ENCODE measurements at places on chromosomes 12 and 14. TPM values are rescaled to one million over a fixed set of nuclear protein-coding genes. Genes with fewer than 3 reads are reported as not detected.

- peak; percentile 2 for DNase-seq
Measured at GRCh38 chr14:99132821-99133635, 139.0 kb downstream of the BCL11B start.

GRCh38 chr12:97936165-97936564 is 473.6 kb downstream of the RMST start:
- no peak for DNase-seq

DNA sequence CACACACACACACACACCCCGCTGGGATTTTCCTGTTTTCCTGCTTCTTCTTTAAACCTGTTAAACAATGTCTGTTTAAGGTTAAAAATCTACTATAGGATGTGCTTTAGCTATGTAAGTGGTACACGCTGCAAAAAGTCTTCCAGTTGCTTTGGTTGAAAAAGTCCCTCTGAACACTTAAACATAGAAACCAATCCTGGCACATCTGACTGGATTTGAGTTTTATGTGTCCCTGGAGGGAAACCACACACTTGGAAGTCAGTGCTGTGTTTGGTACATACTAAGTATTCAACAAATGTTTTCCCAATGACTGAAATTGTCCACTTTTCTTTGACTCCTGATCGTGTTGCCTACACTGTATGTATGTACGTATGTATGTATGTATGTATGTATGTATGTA is 22.0 kb downstream of the CFL2 start:
- no peak for DNase-seq

DNA sequence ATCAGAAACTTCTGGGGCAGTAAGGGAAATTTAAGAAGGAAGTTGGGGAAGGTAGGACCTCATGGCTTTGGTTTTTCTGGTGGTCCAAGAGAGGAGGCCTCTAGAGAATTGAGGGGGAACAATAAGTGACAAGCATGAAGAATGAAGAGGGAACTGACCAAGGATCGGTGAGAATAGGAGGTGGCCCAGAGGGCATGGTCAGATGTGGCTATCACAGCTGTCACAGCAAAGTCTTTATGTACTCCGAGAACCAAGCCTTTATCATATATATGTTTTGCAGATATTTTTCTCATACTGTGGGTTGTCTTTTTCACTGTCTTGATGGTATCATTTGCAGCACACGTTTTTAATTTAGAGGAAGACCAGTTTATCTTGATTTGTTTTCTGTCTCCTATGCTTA is 64.3 kb downstream of the PPP2R5C start:
- no peak for DNase-seq

DNA sequence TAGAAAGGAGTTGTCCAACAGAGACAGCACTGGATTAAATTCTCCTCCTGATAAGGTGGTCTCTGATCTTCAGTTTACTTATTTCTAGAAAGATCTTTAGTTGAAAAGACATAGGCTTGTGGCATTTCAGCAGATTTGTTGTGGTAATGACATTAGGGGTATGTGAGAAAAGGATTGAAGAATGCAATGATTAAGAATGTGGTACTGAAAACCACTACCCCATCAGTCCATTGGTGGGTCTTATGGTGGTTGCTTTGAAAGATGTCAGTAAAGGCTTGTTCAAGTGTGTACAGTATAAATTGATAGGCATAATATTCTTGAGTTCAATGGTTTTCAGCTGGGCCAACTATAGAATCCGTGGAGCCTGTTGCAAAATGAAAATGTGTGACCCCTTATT is 10.8 kb downstream of the PPFIBP1 start:
- DNase-seq = no peak

DNA sequence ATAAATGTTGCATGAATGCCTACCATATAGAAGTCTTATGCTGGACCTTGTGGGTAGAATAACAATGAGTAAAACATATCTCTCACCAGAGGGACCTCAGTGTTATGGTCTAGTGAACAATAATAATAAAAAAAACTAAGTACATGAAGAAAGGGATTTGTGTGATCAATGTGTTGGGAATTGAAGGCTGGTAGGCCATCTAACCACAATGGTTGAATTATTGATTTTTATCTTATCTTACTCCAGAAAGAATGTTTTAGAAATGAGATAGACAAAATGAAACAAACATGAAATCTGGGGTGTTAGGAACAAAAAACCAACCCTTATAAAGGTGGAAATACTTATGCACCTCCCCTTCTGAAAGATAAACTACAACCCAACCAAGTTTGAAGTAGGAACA is 243.9 kb upstream of the LRIG3 start:
- DNase-seq = no peak

- no peak for DNase-seq
Measured at GRCh38 chr14:100664841-100665510, 61.7 kb upstream of the DLK1 start.

- DNase-seq = no peak
Measured at GRCh38 chr12:67915335-67915851, 73.9 kb upstream of the IFNG-AS1 start.

DNA sequence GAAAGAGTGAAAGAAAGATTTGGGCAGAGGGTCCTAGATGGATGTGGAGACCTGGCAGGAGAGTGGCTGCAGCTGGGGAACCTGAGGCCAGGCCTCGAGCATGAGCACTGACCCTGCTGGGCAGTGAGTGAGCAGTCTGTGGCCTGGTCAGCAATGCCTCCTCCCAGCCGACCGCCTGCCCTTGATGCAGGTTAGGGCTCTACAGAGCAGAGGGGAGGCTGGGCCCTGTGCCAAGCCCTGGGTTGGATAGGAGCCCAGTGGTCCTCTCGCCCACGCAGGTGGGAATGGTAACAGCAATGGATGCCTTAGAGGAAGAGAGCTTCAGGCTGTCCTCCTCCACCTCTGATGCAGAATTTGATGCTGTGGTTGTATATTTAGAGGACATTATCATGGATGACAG is 59.8 kb downstream of the RAB35 start:
- no peak for DNase-seq

GRCh38 chr14:72443256-72443655 is 450.6 kb downstream of the DPF3 start:
- DNase-seq = no peak

DNA sequence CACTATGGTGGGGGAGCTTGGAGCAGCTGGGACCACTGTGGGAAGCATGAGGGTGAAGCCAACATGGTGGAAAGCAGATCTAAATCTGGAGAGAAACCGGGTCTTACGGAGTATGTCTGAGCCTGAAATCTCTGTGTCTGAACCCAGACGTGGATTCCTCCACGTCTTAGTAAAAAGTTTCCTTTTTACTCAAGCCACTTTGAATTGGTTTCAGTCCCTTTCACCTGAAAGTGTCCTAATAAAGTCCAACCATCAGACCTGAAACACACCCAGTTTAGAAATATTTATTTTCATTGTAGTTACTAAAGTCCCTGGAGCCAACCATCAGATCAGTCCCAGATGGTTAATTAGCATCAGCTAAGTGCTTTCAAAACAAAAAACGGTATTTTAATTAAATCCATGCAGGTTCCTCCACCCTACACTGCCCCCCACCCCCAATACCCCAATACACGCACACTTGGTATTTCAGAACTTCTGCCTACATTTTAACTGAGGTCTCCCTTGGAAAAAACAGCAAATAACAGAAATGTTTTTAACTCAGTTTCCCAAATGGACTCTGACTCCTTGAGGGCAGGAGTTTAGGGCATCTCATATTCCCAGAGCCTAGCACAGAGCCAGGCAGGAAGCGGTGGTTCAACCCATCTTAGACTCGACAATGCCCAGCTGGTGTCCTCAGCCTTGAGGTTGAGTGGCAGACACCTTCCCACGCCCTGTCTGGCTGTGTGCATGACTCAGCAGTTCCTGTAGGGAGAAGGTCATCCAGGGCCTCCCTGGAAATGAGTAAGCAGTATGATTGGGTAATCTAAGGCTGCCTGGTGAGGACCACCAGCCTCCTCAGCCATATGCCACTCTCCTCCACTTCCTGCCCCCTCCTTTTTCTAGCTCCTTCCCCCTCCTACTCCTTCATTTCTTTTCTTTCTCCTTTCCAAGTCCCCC is 175.8 kb downstream of the TTC8 start:
- no peak for DNase-seq

DNA sequence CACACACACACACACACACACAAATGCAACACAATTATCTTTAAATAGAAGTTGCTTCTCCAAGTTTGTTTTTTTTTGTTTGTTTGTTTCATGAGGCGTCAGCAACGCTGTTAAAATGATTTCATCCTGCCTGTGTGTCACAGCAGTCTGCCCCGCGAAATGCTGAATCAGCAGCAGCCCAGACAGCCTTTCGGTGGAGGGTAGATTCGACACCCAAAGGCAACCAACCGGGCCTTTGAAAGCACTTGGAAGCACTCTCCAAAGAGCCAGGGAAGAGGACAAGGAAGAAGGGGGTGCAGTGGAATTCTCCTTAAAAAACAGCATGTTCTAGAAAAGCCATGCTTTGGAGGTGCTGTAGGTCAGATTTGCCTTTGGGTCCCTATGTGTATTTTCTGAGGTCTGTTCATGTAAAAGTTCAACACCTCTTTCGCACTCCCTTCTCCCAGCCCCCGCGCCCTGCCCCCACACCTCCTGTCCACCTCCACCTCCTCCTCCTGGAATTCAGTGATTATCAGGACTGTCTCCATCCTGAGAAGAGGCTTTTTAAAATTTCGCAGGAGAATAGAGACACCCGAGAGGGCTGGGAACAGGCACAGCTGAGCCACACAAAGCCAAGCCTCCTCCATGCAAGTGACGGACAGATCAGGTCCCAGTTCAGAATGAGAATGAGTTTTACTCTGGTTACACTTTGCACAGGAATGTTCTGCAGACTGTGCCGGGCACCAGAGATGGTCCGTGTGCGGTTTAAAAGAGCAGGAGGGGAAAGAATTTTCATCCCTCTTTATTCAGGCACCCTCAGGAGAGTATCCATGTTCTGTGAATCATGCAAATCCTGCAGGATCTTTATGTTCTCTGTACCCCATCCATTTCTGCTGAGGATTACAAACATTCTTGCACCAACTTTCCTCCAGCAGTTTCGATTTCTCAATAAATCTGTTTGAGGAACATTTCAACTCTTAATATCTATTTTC is 177.9 kb downstream of the ETV6 start:
- no peak for DNase-seq

DNA sequence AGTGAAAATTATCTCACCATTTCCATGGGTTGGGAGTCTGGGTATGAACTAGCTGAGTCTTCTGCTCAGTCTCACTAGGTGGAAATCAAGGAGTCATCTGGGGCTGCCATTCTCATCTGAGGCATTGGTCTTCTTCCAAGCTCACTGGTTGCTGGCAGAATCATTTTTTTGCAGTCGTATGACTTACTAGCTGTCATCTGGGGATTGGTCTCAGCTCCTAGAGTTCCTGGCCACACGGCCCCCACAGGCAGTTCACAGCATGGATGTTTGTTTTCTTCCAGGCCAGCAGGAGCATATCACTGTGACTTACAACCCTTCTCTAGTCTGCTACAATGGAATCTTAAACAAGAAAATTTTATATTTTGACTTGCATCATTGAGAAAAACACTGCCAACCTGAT is 18.6 kb upstream of the OR10AD1 start:
- DNase-seq = no peak

DNA sequence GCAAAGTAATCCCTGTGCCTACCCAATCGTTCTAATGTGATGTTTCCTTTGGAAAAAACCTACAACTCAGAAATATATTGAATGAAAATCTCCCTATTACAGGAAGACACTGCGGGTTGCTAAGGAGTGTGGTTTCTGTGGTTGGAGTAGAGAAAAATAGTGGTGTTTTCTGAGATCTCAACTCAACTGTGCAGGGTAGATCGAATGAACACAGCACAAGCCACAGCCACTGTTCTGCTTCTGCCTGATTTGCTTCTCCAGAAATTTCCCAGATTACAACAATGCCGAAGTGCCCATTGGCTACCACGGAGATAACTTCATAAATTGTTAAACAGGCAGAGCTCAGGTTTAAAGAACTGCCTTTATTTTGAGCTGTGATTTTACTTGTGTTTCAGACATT is 480.4 kb downstream of the DIO2 start:
- DNase-seq = no peak

DNA sequence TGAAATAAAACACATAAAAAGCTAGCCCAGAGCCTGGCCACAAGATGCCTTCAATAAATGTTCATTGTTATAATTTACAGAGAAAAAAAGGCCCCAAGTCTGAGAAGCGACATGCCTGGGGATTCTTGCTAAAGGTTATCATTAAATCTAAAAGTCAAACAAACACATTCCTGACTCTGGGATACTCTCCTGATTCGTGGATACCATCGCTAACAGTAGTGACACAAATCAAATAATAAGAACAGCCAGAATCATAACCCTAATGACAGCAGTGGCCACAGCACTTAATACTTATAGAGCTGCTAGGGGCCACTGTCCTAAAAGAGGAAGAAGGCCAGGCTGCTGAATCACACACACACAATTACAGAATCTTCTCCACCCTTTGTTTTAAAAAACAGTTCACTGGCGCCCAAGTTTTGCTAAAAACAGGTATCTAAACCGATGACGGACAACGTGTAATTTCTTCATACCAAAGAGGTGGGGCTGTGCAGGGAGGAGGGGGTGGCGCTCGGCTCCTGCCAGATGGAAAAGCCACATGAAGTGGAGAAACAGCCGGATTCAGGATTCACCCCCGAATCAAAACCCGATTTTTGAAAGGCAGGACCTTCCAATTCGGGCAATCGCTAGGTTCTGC is 1.2 kb downstream of the CLIP1 start:
- peak; percentile 32 for DNase-seq

DNA sequence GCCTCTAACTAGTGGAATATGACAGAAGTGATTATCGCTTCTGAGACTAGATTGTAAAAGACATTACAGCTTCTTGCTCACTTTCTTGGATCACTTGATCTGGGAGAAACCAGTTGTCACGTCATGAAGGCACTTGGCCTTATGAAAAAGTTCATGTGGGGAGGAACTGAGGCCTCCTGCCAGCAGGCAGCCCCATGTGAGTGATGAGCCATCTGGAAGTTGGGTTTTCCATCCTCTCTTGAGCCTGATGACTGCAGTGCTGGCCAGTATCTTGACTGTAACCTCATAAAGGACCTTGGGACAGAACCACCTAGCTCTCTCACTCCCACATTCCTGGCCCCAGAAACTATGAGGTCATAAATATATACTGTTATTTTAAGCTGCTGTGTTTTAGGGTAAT is 28.0 kb downstream of the TTLL5 start:
- no peak for DNase-seq

Gene TTC6
- not detected for total RNA-seq

Gene TOX4
- total RNA-seq = 28.0 TPM

Gene A2M
- total RNA-seq = 396 TPM

Gene KRT72
- not detected for total RNA-seq

Gene EEF1AKMT3
- total RNA-seq = 8.0 TPM

Gene NGDN
- 45.6 TPM for total RNA-seq

Gene EFS
- 31.8 TPM for total RNA-seq

Gene GPR135
- total RNA-seq = 10.8 TPM

Gene CIDEB
- 10.0 TPM for total RNA-seq

Gene SDR9C7
- total RNA-seq = not detected

Gene CFAP54
- 0.87 TPM for total RNA-seq
